ENCODE measurements at places on chromosomes 16 and 17.

- DNase-seq = no peak
These were observed 49.4 kb downstream of the MEAK7 start for GRCh38 chr16:84455031-84455430.

DNA sequence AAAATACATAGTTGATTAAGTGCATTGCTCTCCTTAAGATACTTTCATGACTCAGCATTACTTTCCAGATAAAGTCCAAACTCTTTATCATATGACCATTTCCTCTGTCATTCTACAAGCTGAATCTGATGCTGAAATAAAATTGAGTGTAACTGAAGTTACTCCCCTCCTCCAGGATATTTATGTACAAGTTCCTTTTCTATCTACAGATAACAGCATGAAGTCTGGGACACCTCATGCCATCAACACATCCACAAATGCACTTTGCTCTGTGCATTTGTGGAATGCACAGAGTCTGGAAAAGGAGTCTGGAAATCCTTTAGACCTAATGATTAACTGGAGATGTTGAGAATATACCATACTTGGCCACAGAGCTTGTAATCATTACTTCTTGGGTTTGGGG lies 60.5 kb downstream of the ACSM2B start:
- no peak for DNase-seq

DNA sequence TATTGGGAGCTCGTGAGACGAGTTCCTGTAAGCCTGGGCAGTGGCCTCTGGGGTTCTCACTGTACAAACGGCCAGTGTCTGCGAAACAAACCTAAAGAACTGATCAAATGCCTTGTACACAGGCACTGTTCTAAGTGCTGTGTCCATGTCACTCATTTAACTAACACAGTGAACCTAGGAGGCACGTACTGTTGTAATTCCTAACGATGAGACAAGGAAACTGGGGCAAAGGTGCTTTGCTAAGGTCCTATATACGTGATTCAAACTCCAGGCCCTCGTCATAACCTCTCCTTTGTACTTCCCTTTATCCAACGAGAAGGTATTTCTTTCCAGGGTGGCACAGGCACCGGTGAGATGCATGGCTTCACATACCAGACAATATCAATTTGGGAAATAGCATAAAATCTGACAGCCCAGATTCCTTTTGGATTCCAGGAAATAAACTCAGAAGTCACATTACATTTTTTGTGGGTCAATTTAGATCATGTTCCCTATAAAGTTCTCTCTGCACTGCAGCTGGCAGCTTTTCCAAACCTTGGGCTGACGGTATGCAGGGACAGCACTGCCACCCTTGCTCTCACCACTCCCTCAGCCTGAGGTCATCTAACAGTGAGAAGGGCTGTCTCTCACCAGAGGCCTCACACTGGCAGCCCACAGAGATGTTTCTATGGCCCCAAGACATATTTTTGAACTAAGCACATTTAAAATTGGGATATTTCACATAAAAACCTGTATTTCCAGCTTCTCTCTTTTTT lies 18.3 kb downstream of the GLYR1 start:
- no peak for DNase-seq

GRCh38 chr16:69112285-69113129 lies 7.1 kb downstream of the HAS3 start:
- peak; percentile 51 for DNase-seq

- no peak for DNase-seq
These were observed at the start of gene USH1G for GRCh38 chr17:74922694-74923537. Gene USH1G (minus strand): TSS chr17:74923255. CDS start chr17:74923073, 182 bp downstream.

DNA sequence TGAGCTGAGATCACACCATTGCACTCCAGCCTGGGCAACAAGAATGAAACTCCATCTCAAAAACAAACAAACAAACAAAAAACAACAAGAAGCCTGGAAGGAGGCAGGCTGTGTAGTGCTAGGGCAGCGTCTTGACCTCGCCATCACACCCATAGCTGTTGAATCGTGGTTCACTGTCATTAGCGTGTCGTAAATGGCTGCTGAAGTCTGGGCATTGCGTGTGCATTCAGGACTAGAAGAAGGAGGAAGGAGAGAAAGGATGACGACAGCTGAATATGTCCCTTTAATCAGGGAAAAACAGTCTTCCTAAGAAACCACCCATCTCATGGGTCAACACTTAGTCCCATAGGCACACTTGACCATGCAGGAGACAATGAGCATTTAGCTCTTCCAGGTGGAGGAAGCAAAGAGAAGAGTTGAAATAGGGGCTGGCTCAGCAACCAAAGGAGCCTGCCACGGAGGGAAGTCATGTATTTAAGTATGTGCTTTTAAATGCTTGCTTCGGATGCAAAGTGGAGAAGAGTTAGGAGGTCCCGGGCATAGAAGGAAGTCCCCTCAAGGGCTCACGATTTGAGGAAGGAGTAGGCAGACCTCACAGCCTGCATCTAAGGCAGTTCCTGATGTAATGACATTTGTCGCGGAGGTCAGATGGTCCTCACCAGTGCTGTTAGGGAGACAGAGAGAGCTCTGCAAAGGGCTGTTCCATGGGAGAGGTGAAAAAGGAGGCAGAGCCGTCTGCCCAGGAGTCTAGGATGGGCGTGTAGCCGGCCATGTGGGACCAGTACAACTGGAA lies 8.8 kb downstream of the PRSS22 start:
- DNase-seq = no peak

DNA sequence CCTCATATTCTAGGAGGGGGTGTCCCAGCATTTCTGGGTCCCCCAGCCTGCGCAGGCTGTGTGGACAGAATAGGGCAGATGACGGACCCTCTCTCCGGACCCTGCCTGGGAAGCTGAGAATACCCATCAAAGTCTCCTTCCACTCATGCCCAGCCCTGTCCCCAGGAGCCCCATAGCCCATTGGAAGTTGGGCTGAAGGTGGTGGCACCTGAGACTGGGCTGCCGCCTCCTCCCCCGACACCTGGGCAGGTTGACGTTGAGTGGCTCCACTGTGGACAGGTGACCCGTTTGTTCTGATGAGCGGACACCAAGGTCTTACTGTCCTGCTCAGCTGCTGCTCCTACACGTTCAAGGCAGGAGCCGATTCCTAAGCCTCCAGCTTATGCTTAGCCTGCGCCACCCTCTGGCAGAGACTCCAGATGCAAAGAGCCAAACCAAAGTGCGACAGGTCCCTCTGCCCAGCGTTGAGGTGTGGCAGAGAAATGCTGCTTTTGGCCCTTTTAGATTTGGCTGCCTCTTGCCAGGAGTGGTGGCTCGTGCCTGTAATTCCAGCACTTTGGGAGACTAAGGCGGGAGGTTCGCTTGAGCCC lies 11.6 kb downstream of the STH start:
- DNase-seq = no peak

DNA sequence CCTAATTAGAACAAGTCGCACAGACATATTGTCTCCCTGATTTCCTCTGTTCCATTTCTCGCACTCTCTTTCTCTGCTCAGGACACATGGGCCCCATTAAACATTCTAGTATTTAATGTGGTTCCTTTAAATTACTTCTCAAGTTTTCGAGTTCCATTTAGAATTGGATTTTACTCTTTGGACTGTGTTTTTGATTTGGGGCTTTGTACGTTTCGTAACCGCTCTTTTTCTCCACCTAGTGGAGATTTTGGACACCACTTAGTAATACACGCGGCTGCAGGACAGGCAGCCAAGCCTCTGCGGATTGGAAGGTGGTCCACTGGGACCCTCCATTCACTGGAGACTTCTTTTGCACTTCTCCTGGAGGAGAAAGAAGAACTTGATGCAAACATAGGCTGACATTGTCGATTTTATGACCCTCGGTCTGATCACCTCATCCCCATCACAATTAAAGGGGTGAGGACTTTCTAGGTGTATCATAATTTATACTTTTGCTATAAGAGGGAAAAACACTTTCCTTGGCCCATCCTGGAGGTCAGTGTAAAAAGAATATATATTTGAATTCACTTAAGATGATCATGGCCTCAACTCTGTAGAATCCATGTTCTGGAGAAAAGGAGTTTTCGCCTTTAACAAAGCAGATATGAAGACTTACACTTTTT lies 85.7 kb downstream of the NOG start:
- no peak for DNase-seq

DNA sequence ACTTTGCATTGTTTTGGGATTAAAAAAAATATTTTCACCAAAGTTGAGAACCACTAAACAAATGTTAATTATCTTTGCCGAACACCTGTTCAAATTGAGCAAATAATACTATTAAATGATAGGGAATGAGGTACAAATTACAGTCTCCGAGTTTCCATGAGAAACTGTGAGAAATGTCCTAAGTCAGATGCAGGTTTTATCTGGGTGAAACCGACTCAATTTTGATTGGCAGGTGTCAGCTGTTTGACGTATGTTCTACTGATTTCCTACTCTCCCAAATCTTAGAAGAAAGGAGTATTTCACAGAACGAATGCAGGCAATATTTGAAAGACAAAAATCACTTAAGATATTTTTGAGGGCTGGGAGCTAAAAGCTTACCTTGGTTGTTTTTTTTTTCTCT lies 622.0 kb upstream of the GOT2 start:
- DNase-seq = no peak

DNA sequence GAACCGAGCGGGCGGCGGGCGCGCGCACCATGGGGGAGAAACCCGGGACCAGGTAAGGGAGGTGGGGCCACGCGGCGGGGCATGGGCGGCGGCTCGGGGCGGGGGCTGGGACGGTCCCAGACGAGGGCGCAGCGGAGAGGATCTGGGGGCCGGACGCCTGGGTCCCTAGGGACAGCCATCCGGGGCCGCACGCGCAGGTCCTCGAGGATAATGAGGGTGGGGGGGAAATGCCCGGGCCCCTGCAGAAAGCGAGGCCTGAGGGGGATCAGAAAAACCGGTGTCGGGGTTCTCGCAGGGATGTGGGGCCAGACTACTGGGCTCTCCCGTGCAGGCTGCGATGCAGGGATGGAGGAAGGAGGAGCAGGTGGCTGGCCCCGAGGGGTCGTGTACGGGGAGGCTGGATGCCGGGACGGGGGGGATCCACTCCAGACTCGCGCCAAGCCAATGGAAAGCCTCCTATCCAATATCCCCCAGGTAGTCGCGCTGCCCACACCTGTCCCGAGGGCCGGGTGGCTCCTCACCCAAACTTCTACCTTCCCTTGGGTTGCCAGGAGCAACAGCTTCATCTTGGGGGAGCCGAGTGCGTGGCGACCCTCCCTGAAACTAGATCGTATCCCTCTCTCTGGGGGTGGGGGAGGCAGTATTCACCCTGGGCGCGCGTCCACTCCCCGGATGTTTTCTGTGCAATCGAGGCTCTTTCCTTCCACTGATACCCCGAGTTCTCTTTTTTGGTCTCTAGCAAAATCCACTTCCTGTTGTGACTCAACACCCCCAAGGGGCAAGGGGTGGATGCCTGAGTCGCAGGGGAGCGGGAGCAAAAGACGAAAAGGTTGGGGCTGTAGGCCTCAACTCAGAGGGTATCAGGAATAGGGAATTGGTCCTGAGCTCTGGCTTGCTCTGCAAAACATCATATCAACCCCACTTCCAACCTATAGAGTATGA lies 532 bp downstream of the ARRB2 start:
- DNase-seq = peak; percentile 24
